CD4-positive, alpha-beta T cell treated with Interferon alpha-2 for 1 hour (primary cell): ENCODE measurements at places on chromosomes 7 and 10.

GRCh38 chr7:87398446-87398845 is 53.0 kb downstream of the CROT start:
- no peak for DNase-seq

DNA sequence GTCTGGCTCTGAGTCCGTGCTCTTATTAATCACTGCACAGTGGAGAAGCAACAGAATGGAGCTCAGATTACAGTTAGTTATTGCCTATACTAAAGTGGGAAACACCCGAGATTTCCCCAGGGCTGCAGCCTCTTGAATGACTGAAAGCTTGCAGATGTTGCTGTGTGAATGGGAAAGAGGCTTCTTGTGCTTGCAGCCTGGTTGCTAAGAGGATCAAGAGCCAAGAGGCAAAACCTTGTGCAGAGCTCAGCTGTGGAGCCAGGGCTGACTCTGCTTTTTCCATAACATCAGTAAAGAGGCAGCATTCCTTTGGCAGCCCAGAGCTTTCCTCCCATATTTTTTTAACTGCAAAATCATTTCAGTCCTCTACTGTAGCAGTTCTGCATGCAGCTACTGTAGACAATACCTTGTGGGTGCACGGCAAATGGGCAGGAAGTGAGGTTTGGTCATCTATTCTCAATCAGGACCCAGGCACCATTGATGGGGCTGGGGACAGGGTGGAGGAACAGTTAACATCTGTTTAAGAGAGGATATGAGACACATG is 86.5 kb downstream of the RALA start:
- DNase-seq: no peak

GRCh38 chr7:80997841-80998240 is 79.0 kb upstream of the SEMA3C start:
- no peak for DNase-seq

DNA sequence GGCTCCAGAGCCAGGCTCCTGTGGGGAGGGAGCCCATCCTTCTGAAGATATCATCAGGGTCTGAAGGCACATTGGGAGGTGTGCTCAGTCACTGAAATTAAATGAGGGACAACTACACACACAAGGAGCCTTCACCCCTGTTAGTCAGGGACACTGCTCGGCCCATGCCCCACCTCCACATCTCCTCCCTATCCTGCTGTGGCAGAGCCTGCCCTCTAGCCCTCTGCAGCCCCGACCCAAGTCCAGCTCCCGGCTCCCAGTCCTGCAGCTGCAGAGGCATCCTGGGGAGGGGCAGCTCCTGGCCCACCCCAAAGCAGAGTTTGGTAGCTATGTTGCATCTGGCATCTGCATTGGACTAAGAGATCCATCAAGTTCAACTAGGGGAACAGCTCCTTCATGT is 136.3 kb downstream of the ZNF248 start:
- DNase-seq: no peak

DNA sequence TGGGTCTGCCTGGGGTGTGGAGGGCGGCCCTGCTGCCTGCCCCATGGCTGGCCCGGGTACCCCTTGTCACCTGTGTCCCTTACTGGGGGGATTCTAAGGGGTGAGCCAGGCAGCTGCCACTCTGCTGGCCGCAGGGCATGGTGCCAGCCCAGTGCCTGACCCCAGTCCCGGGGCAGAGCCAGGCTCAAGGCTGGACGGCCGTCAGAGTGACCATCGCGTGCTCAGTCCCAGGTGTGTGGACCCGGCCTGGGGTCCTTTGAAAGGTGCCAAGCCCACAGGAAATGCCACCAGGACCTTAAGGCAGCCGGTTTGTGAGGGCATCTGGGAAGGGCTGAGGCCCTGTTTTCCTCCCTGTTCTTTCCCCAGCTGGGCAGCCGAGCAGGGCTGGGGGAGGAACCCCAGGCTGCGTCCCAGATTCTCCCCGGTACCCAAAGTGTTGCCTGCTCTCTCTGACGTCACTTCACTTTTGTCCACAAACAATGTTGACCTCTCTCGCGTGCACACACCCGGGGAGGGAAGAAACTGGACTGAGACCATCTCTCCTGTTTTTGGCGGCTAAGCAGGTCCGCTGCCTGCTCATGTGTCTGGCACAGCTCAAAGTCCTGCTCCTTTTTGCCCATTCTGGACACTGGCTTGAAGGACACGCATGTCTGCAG is 37.6 kb downstream of the PAPOLB start:
- DNase-seq: no peak

- DNase-seq: no peak
Measured at GRCh38 chr7:130887957-130888371, 154.0 kb upstream of the KLF14 start.

- no peak for DNase-seq
Measured at GRCh38 chr10:3544561-3544960, 240.4 kb downstream of the KLF6 start.

DNA sequence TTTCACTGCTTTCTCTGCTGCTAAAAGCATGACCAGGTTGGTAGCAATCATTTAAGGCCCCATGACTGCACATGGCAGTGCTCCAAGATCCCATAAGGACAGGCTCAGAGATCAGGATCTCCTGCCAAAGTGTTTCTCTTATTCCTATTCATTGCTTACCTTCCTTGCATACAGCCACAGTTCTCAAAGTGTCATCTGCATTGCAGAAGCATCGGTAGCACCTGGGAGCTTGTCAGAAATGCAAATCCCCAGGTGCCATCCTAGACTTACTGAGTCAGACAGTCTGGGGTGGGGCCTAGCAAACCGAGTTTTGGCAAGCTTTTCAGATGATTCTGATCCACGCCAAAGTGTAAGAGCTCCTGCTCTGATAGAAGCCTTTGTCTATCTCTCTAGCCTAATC is 489.0 kb upstream of the AUTS2 start:
- DNase-seq: no peak
